T-helper 17 cell (primary cell): ENCODE measurements at places on chromosomes 3 and 15.

GRCh38 chr3:127908202-127908601 lies 6.8 kb upstream of the KBTBD12 start:
- DNase-seq = no peak

- no peak for DNase-seq
Observed at GRCh38 chr3:72659188-72659587, 189.1 kb downstream of the SHQ1 start.

DNA sequence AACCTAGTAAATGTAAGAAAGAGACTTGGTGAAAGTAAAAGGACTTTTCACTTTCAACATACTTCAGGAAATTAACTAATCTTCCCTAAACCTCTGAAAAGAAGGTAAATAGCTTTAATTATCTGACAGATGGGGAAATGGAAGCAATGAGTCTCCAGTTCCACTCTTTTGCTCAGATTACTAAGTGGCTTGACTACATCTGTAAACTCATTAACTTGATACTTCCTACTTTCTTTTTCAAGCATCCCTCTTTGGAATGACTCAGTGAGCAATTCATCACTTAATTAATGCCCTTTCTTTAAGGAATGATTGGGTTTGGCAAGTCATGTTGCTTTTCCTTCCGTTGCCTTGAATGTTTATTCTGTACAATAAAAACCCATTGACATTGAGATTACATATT lies 234.2 kb downstream of the GRM7 start:
- DNase-seq = no peak

GRCh38 chr3:161350916-161351315 lies 20.4 kb downstream of the SPTSSB start:
- DNase-seq = no peak

DNA sequence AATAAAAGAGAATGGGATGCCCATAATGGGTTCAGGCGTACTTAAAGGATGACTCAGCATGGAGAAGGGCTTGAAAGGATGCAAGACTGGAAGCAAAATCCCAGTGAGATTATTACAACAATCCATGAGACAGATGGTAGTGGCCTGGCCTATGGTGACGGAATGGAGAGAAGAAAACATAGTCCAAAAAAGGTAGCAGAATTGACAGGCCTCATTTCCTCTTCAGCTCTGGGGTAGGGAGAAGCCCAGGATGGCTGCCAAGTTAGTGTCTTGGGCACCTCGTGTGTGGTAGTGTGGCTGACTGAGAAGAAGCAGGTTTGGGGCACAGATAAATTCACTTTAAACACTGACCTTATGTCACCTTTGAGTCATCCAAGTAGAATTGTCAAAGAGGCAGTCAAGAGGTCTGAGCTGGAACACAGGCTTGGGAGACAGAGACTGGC lies 18.1 kb downstream of the MB21D2 start:
- no peak for DNase-seq

GRCh38 chr15:84668221-84668982 lies 10.4 kb upstream of the NMB start:
- DNase-seq = no peak
